ENCODE measurements at places on chromosomes 6 and 20. TPM values are rescaled to one million over a fixed set of nuclear protein-coding genes. Genes with fewer than 3 reads are reported as not detected.

Gene IL17F
- not detected for polyA plus RNA-seq

Gene HSPA1L
- 3.6 TPM for polyA plus RNA-seq

Gene MSH5
- 2.6 TPM for polyA plus RNA-seq

Gene BEND6
- polyA plus RNA-seq: not detected

Gene CBLN4
- not detected for polyA plus RNA-seq

Gene FAM120B
- polyA plus RNA-seq: 31.0 TPM

Gene FAM229B
- 14.1 TPM for polyA plus RNA-seq

Gene KCNK5
- 0.20 TPM for polyA plus RNA-seq

- H3K27ac ChIP-seq: peak overlapping the region; percentile 95
- DNase-seq: peak; percentile 92
- H3K4me3 ChIP-seq: peak overlapping the region; percentile 98
Observed at GRCh38 chr6:30678964-30679726, 6.3 kb upstream of the DHX16 start.

- DNase-seq: no peak
- H3K27me3 ChIP-seq: no peaks in the 10 kb centered on the region
- H3K36me3 ChIP-seq: no peaks in the 10 kb centered on the region
Observed at GRCh38 chr6:150395388-150396009, 26.7 kb downstream of the IYD start.

DNA sequence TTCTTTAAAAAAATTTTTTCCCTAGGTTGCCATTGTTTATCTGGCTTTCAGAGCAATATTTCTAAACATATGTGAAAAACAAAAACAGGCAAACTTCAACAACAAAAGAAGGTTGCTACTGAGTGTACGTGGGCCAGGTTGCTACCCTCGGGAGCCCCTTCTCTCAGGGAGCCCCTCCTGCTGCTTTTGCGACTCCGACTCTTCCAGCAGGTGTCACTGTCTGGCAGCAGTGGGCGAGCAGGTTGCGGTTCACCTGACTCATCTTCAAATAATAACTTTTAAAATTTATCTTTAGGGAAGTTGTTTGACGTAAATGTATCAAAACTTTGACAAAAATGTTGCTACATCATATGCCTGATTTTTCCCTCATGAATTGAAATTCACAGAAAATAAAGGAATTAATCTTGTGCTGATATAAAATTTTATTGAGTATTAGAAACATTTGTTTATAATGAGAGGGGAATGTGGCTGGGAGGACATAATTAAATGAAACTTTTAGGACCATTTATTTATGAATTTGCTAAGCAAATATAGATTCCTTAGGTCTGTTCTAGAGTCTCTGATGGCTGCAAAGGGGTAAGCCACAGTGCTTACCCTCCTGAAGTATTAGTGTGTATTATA lies 138.8 kb downstream of the HIVEP1 start:
- no peaks in the 10 kb centered on the region for H3K4me1 ChIP-seq
- H3K27ac ChIP-seq: no peak overlapping the region
- H3K4me3 ChIP-seq: no peak overlapping the region
- no peak for DNase-seq
- H3K36me3 ChIP-seq: no peaks in the 10 kb centered on the region
- H3K27me3 ChIP-seq: no peaks in the 10 kb centered on the region

GRCh38 chr6:46637933-46638332 lies 14.7 kb downstream of the CYP39A1 start:
- H3K36me3 ChIP-seq: no peaks in the 10 kb centered on the region
- no peaks in the 10 kb centered on the region for H3K4me1 ChIP-seq
- H3K27me3 ChIP-seq: no peaks in the 10 kb centered on the region
- H3K27ac ChIP-seq: no peak overlapping the region
- no peak overlapping the region for H3K4me3 ChIP-seq

GRCh38 chr6:89242574-89243330 lies 25.6 kb upstream of the GABRR1 start:
- DNase-seq: peak; percentile 33
- peaks cover 8% of the 10 kb centered on the region for H3K4me1 ChIP-seq

GRCh38 chr6:117149324-117149723 lies 116.0 kb upstream of the VGLL2 start:
- H3K4me1 ChIP-seq: no peaks in the 10 kb centered on the region
- no peak overlapping the region for H3K4me3 ChIP-seq
- no peaks in the 10 kb centered on the region for H3K36me3 ChIP-seq
- DNase-seq: no peak
- no peaks in the 10 kb centered on the region for H3K27me3 ChIP-seq
- no peak overlapping the region for H3K27ac ChIP-seq

DNA sequence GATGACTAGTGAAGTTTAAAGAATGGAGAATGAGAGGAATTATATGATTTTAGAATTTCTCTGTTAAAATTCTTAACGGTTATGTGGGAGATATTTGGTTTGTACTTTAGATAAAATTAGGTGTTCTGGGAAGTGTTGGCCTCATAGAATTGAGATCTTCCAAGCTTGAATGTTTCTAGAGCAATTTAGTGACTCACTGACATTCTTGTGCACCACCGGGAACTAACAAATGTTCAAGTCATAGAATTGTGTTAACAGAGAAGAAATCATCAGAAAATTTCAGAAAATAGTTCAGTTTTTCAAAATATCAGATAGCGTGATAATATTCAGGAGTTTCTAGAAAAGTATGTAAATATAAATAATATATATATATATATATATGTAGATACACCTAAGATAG lies 67.9 kb upstream of the BMP5 start:
- no peaks in the 10 kb centered on the region for H3K27me3 ChIP-seq
- H3K4me3 ChIP-seq: no peak overlapping the region
- H3K36me3 ChIP-seq: no peaks in the 10 kb centered on the region
- H3K27ac ChIP-seq: no peak overlapping the region
- H3K4me1 ChIP-seq: no peaks in the 10 kb centered on the region

DNA sequence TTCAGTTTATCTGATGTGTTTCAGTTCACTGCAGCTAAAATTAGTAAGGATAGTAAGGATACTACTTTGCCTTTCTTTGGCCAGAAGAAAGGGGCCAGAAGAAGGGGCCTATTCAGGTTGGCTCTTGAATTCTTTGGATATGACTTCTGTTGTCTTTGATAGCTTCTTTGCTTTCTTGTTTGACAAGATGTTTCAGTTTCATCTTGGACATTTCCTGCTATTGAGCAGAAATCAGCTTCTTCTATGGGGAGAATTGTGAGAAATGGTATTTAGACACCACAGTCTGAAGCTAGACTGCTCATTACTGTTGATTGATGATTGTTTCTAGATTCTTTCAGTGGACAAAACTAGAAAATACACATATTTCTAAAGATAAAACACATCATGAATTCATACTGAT lies 23.2 kb downstream of the L3MBTL3 start:
- no peaks in the 10 kb centered on the region for H3K36me3 ChIP-seq
- no peaks in the 10 kb centered on the region for H3K27me3 ChIP-seq
- peaks cover 5% of the 10 kb centered on the region for H3K4me1 ChIP-seq
- no peak for DNase-seq
- H3K27ac ChIP-seq: no peak overlapping the region
- no peak overlapping the region for H3K4me3 ChIP-seq

DNA sequence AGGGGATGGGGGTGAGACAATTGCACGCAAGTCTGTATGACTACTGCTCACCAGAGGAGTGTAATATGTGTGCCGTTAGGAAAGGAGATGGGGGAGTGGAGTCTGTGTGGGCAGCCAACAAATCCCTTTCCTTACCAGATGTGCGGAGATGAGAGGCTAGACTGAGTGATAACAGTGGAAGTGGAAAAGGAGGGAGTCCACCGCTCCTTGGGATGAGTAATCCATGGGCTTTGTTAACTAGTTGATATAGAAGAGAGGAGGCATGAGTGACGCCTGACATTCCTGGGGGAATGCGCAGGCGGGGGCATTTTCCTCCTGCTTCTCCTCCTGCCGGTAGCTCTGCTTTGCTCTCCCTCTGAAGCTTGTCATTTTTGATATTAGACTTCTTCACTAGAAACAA lies 13.5 kb upstream of the SMIM26 start:
- no peaks in the 10 kb centered on the region for H3K27me3 ChIP-seq
- H3K27ac ChIP-seq: no peak overlapping the region
- no peaks in the 10 kb centered on the region for H3K4me1 ChIP-seq
- H3K4me3 ChIP-seq: no peak overlapping the region

GRCh38 chr6:25157183-25157582 lies 122.0 kb upstream of the CARMIL1 start:
- no peaks in the 10 kb centered on the region for H3K36me3 ChIP-seq
- no peak for DNase-seq
- no peaks in the 10 kb centered on the region for H3K4me1 ChIP-seq
- H3K27me3 ChIP-seq: no peaks in the 10 kb centered on the region
- H3K27ac ChIP-seq: no peak overlapping the region
- H3K4me3 ChIP-seq: no peak overlapping the region

DNA sequence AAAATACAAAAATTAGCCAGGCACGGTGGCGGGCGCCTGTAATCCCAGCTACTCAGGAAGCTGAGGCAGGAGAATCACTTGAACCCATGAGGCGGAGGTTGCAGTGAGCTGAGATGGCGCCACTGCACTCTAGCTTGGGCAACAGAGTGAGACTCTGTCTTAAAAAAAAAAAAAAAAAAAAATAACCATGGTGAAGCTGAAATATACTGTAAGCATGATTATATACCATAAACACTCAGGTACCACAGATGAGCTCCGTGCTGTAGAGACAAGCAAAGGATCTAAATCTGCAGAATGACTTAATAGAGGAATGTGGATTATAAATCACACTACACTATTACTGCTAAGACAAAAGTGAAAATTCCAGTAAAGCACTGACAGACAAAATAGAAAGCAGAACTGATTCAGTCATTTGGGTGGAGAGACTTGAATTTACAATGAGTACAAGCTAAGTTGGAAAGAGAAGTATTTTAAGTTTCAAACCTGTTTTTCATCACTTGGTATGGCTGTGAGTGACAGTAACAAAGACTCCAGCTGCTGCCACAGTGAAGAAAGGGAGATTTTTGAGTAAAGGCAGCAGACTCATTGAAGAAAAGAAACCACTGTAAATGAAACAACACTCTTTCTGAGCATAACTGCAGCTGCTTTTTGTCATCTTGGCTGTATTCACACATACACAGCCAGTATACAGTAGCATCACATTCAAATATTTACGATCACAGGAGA lies 322.1 kb downstream of the RNGTT start:
- no peaks in the 10 kb centered on the region for H3K27me3 ChIP-seq
- no peak overlapping the region for H3K4me3 ChIP-seq
- no peaks in the 10 kb centered on the region for H3K36me3 ChIP-seq
- no peak overlapping the region for H3K27ac ChIP-seq
- DNase-seq: no peak

GRCh38 chr6:14029605-14030004 lies 88.0 kb upstream of the CD83 start:
- no peak overlapping the region for H3K27ac ChIP-seq
- no peaks in the 10 kb centered on the region for H3K27me3 ChIP-seq
- no peaks in the 10 kb centered on the region for H3K36me3 ChIP-seq
- no peak overlapping the region for H3K4me3 ChIP-seq

DNA sequence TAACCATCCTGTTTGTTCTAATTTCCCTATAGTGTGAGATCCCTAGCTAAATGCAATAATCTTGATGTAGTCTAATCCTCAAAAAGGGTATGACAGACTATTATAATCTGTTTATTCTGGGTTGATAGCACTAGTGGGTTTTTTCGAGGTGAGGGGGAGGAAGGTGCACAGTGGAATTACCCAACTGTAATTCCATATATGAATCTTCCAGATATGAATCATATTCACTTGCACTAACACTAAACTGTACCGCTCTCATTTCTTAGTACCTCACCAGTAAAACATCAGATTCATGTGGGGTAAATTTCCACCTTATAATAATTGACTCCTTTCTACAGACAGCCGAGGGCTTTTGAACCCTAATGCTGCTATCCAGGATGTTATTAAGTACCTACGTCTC lies 16.5 kb downstream of the NCOA7 start:
- peaks cover 5% of the 10 kb centered on the region for H3K36me3 ChIP-seq
- H3K27me3 ChIP-seq: no peaks in the 10 kb centered on the region
- no peak overlapping the region for H3K4me3 ChIP-seq

GRCh38 chr20:44552950-44553908 lies 29.1 kb upstream of the PKIG start:
- no peak overlapping the region for H3K4me3 ChIP-seq
- H3K36me3 ChIP-seq: no peaks in the 10 kb centered on the region
- DNase-seq: no peak
- H3K27me3 ChIP-seq: no peaks in the 10 kb centered on the region

- H3K4me3 ChIP-seq: no peak overlapping the region
- no peak overlapping the region for H3K27ac ChIP-seq
- no peaks in the 10 kb centered on the region for H3K4me1 ChIP-seq
- H3K36me3 ChIP-seq: peaks cover 5% of the 10 kb centered on the region
- H3K27me3 ChIP-seq: no peaks in the 10 kb centered on the region
Observed at GRCh38 chr6:85516168-85516567, 66.3 kb downstream of the NT5E start.

DNA sequence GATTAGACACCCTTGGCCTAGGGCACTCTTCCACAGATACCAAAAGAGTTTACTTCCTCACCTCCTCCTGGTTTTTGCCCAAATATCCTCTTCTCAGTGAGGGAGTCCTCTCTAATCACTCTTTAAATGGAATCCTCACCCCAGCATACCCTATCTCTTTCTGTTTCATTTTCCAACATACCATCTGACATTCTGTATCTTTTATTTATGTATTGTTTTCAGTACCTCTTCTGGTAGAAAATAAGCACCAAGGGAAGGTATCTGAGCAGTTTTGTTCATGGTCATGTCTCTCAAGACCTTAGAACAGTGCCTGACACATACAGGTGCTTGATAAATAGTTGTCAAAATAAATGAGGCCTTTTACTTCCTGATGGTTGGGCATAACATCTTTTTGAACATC lies 55.1 kb downstream of the KIAA0408 start:
- H3K36me3 ChIP-seq: no peaks in the 10 kb centered on the region
- H3K4me1 ChIP-seq: no peaks in the 10 kb centered on the region
- no peak for DNase-seq
- no peaks in the 10 kb centered on the region for H3K27me3 ChIP-seq

DNA sequence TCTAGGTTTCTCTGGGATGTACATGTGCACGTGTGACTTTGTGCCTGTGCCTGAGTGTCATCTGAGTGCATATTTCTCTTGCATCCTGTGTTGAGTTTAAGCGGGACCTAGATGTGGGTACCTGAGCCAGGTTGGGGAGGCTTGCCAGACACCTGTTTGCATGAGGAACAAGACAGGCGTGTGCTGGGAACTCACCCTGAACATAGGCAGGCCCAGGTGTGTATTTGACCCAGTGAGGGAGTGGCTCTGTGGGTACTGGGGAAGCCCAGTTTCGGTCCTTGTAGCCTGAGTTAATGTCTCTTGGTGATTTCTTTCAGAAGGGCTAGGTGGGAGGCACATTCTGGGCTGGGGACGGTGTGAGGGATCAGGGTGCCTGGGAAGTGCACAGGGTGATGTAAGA lies 98.6 kb downstream of the TMEM170B start:
- H3K27ac ChIP-seq: no peak overlapping the region
- H3K4me3 ChIP-seq: no peak overlapping the region
- H3K27me3 ChIP-seq: no peaks in the 10 kb centered on the region
- no peak for DNase-seq
- H3K36me3 ChIP-seq: no peaks in the 10 kb centered on the region

Measured in naive thymus-derived CD4-positive, alpha-beta T cell (primary cell).